Fibroblast of skin of left quadriceps (primary cell): ENCODE measurements at places on chromosomes 2 and 18.

GRCh38 chr18:23101861-23102432 is 33.3 kb upstream of the CABLES1 start:
- no peak for DNase-seq

GRCh38 chr2:20539776-20540586 is 93.1 kb downstream of the RHOB start:
- no peak for DNase-seq

GRCh38 chr2:126657148-126657635 is 1.2 kb downstream of the GYPC start:
- peak; percentile 83 for DNase-seq

- DNase-seq, result no peak
These were observed 510 bp downstream of the RNF149 start for GRCh38 chr2:101307950-101308431.

DNA sequence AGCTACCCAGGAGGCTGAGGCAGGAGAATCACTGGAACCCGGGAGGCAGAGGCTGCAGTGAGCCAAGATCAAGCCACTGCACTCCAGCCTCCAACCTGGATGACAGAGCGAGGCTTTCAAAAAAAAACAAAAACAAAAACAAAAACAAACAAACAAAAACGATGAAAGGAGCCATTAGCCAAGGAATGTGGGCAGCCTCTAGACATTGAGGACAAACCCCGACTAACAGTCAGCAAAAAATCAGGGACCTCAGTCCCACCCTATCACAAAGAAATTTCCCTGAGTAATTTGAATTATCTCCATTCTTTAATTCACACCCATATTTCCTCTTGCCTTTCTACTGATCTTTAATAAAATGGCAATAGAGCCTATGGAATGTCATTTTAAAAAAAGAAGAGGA is 75.8 kb downstream of the MBD2 start:
- DNase-seq, result no peak

- DNase-seq, result no peak
These were observed 61.6 kb upstream of the ACYP2 start for GRCh38 chr2:54053830-54054229.

DNA sequence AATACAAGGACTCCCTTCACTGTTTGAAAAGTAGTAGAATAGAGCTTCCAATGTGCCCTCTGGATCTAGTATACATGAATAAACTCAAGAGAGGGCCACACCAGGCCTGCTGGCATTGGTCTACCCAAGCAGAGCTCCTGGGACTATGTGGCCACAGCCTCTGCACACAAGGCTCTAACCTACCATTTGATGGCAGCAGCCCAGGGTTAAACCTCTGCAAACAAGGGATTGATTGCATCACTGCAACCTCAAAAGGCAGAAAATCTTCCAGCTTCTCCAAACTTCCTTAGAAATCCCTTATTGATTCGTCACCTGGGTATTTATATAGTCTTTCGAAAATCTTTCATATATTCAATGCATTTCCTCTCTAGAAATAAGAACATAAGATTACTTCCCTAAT is 147.6 kb upstream of the SETBP1 start:
- no peak for DNase-seq

- DNase-seq, result no peak
These were observed 151.3 kb downstream of the NEDD4L start for GRCh38 chr18:58195278-58195765.

- DNase-seq, result no peak
These were observed 29.8 kb downstream of the TSPYL6 start for GRCh38 chr2:54226260-54226659.

DNA sequence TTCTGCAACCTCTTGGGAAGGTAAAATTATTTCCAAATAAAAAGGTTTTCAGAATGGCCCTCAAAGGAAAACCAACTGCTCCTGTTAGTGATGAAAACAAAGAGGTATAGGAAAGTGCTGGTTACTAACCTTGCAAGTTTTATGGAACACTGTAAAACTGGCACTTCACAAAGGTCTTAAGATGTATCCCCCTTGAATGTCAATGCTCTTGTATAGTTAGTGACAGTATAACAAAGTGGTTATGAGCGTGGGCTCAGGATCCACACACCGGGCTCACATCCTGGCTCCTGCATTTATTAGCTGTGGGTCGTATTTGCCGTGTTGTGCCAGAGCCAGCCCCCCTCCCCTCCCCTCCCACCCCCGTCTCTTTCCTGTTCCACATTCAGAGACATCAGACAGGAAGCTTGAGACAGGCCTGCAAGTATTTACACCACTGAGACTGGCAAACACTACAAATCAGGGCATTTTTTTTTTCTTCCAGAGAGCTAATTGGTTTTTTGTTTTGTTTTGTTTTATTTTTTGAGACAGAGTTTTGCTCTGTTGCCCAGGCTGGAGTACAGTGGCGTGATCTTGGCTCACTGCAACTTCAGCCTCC is 9.2 kb upstream of the DNPEP start:
- DNase-seq, result no peak

DNA sequence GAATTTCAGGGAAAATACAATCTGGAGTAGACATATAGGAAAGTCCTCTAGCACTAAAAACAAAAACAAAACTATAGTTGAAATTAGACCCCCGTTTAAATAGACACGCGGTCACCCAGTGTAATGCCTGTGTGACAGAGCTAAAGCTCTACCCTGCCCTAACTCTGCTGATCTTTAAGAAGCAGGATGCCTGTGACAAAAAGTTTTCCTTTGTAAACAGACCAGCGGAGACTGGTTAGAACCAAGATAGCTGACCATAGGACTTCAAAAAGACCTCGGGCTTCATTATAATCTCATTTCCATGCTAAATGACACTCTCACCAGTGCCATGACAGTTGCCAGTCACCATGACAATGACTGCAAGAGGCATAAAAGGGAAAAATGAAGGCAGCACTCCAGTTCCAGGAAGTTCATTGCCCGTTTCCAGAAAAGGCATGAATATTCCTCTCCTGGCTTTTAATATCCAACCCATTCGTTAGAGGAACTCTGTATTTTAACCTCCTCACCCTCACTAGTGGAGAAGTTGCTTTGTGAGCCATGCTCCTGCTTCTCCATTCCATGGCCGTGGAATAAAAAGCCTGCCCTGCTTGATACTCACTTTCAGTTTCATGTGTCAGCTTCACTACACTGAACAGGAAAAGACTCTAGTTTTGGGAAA is 157.2 kb upstream of the COPS8 start:
- no peak for DNase-seq

- no peak for DNase-seq
These were observed 462 bp upstream of the CIDEA start for GRCh38 chr18:12253663-12254135.

DNA sequence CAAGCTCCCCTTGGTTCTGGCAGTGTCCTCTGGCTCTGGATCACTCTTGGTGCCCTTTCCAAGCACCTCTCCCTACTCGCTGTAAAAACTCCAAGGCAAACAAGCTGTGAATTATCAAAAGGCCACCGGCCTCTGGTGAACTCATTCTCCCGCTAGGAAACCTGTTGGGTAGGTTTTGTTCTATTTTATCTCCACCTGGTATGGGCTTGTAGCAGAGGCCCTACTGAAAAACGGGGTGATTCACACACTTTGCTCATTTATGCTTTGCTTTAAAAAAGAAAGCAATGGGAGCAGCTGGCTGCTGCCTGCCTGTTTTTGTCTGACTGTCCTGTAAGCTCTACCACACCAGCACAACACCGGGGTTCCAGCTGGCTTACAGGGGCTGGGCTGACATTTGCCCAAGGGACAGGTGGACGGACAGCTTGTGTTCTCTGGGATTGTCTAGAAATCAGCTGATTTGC is 56.8 kb downstream of the SH3BP4 start:
- DNase-seq, result no peak

- no peak for DNase-seq
These were observed 34.2 kb downstream of the IMPA2 start for GRCh38 chr18:12015416-12016062.

GRCh38 chr2:8277921-8278571 is 403.8 kb upstream of the ID2 start:
- no peak for DNase-seq

DNA sequence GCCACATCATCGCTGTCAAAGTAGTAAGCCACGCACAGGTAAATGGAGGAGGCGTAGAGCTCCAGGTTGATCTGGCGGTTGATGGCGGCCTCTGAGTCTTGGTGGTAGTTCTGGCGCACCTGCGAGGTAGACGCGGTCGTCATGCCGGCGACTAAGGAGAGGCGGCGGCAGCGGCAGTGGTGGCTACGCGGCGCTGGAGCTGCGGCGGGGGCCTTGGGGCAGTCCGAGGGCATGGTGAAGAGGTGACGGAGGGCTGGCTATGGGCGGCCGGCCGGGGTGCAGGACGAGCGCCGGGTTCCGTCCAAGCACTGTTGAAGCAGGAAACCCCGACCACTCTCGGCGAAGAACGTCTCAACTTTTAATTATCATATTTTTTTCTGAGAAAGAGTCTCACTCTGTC is 12.7 kb upstream of the ZNF513 start:
- DNase-seq, result no peak

GRCh38 chr2:31674446-31674845 is 93.7 kb upstream of the SRD5A2 start:
- DNase-seq, result no peak

DNA sequence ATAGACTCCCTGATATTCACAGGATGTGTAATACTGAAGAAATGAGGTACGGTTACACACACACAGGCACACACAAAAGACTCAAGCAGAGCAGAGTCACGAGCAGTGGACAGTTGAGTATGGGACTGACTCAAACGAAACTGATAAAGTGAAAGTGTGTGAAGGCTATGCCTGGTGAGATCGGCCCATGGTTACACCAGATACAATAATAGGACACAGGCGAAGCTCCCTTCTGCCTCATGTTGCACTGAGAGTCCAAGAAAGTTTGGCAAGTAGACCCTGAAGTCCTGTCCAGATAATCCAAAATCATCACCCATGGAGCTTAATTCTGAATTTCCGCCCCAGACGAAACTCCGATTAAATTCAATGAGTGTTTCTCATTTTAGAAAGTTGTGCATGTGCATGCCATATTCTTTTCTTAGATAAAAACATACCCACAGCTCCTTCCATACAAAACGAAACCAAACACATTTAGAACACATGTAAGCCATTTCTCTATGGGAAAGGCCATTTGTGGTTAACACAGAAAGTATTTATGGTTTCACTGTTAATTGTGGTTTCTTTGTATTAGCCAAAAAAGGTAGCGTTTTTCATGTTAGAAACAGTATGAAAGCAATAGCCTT is 567.6 kb downstream of the PLCL1 start:
- DNase-seq, result peak; percentile 59

DNA sequence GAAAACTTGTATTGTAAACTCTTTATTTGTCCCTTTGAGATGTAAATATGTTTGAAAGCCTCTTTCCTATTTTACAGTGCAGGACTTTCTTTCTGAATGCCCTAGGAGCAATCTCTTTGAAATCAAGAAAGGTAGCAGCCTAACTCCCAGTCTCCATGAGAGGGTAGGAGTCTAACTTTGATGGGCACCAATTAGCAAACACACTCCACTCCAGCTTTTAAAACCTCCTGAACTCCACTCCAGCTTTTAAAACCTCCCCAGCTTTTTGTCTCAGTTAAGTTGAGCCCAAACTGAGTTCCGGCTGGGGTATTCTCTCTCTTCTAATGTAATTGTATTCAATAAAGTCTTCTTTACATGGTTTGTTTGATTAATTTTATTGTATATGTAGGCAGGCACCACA is 493.7 kb upstream of the CDH7 start:
- DNase-seq, result no peak

DNA sequence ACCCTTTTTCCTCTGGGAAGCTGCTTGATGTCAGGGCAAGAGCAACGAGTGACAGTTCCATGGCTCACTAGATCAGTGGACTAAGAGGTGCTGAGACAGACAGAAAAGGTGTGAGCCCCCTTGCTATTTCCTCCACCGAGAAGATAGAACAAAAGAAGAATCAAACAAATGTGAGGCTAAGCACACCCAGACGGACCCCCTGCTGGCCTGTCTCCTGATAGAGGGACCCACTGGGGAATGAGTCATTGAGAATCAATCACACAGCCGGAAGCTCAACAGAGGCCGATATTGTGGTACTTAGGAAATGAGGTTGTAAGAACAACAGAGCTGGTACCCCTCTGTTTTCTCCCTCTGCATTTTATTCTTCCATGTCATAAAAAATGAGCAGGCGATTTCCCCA is 89.8 kb upstream of the TEX51 start:
- no peak for DNase-seq

DNA sequence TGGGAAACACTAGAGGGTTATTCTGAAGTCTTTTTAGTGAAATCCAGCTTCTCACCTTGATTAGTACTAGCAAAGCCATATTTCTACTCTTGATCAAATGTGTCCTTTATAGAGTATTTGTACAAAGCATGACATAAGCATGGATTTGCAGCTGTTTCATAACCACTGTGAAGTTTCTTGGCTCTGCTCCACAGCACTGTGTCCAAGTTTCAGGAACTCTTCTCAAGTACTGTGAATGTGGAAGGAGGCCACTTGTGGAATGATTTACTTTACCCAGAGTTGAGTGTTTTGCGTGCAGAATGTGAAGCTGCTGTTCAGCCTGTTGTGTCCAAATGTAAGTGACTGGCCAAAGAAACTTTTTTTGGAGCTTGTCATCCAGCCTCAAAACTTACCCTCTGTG is 16.2 kb upstream of the MAPRE2 start:
- peak; percentile 79 for DNase-seq

GRCh38 chr2:151713291-151713903 is 20.9 kb downstream of the NEB start:
- no peak for DNase-seq

- DNase-seq, result no peak
These were observed 190.1 kb downstream of the HAUS1 start for GRCh38 chr18:46294318-46294717.

DNA sequence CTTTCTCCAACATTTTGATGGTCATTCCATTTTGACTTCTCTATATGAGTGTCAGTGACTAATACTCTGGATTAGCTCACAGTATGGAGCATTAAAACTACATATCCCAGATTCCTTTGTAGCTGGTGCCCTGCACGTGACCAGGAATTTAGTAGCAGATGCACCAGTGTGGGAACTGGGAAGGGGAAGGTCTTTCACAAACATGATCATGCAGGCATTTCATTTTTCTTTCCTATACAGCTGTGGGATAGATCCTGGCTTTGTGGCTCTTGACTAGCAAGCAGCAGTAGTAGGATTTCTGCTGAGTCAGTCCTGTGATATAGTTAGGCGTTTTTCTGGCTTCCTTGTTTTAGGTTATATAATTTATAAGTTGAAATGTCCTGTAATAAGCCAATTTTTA is 971.0 kb upstream of the CDH2 start:
- peak; percentile 69 for DNase-seq

DNA sequence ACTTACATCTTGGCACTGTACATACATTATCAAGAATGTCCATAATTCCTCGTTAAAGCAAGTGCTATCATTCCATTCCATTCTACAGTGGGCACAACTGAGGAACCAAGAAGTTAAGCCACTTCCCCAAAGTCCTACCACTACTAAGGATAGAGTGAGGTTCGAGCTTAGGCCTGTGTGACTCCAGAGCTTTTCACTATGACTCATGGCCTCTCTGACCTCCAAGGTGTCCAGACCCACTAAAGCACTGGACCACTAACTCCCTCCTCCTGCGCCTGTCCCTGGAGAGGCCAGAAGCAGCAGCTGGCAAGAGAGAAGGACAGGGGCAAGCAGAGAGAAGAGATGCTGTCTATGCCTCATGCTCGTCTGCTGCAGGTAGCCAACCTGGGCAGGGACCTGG is 117.0 kb downstream of the ZBTB7C start:
- DNase-seq, result no peak

DNA sequence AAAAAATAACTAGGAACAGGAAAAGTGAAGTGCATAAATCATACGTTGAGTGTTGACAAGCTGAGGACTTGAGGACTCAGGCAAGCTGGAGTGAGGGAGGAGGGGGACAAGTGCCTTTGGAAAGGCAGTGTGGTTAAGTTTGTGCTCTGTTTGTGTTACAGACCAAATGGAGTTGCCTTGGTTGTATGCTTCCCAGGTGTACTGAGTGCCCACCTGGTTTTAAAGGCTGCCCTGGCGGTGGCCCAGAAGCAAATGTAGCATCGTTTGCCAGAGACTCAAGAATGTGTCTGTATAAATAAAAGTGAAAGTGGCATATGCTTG is 240.9 kb downstream of the PRKCE start:
- DNase-seq, result peak; percentile 52
